HEK293T (cell line): ENCODE measurements at places on chromosomes 2 and 18.
A peak's percentile ranks its signal among the peaks of the same experiment; 100 is the strongest.

GRCh38 chr18:54069729-54070128, 154.7 kb downstream of the MBD2 start:
- DNase-seq = no peak

DNA sequence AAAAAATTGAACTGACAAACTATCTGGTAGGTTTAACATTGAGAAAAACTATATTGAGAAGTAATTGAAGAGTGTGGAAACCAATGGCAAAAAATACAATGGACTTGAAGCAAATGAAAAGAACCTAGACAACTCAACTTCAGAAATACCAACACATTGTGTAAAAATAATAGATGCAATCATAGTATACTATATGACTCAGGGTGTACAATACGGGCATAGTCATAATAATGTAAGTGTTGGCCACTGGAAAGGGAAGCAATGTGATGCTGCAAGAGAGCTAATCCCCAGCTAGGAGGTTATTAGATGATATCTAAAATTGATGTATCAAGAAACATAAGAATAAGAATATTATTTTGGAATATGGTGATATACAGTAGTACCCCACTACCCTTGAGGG, 45.3 kb downstream of the SMAD7 start:
- DNase-seq = no peak

- peak; percentile 66 for DNase-seq
These were observed 62.5 kb downstream of the SLC4A3 start for GRCh38 chr2:219689676-219690628.

GRCh38 chr2:238120463-238121298, 17.8 kb upstream of the KLHL30 start:
- no peak for DNase-seq

DNA sequence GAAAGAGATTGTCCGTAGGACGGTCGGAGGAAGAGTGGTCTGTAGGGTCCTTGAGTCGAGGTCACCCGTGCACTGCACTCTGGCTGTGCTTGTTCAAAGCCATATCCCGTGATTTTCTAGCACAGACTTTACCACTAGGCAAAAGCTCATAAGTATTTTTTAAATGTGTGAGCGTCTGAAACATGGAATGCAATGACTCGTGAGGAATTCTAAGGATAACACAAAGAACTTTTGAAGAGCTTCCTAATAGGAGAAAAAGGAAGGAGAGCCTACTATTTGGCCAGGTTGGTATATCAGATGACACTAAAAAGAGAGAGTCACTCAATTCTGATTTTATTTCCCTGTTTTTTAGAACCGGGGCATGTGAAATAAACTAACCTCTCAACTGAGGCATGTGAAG, 68.3 kb downstream of the CD28 start:
- no peak for DNase-seq

DNA sequence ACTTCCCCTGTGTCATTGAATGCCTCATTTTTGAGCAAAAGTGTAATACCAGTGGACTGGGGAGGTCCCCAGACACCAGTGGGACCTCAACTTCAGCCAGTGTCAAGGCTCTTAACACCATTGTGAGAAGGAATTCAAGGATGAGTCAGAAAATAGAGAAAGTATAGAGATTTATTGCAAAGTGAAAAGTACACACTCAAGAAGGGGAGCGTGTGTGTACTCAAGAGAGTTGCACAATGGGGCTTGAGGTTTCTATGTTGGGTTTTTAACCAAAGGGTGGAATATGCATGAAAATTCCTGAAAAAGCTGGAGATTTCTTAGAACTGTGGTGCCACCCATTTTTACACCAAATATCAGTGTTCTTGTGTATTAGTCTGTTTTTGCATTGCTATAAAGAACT, 81.9 kb downstream of the ADCYAP1 start:
- DNase-seq = no peak

DNA sequence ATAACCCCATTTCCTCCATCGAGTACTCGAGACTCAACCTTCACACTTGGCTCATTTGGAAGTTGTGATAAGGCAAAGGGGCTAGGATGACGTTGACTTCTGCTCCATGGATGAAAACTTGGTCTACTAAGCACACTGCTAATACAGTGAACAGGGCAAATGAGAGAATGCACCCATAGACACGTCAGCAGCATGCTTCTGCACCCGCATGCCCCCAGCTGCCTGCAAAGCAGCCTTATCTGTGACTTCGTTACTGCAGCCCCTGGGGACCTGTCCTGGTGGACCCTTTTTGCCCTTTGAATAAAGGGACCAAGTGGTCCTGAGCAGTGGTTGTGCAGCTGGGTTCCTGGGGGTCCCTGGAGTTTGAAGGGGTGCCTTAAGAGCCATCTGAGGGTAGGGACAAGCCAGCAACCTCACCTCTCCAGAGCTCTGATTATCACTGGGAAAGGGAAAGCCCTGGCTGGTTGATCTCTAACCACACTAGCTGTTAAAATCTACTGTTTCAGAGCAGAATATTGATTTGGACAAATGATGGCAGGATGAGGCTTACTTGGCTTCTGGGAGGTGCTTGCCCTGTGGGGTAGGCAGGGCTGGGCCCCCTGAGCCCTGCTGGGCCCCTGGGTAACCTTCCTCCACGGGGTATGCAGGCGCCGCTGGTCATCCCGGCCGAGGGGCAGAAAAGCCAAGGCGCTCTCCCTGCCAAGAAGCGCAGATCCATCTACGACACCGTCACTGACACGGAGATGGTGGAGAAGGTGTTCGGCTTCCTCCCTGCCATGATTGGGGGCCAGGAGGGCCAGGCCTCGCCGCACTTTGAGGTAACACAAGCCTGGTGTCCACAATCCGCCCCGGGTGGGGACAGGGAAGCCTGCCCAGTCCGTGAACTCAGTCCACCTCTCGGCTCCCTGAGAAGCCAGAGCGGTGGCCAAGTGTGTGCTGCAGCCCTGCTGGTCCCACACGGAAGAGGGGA, 37.6 kb upstream of the GPR17 start:
- DNase-seq = no peak

GRCh38 chr2:160469621-160470204, 23.9 kb downstream of the RBMS1 start:
- DNase-seq = no peak

DNA sequence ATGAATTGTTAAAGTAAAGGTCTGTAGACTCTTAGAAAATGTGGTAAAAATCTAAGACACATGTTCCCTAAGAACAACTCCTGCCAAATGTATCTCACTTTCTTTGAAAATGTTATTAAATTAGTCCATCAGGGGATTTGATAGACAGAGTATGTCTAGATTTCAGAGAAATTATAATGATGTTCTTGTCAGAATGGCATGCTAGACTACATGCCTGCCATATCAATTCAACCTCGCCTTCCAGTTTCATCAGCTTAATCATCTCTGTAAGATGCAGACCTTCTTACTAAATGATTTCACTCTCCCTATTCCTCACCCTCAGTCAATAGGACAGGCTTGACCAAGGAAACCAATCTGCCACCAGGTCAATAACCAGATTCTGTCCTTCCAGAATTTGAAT, 368.4 kb downstream of the TXNL1 start:
- no peak for DNase-seq

DNA sequence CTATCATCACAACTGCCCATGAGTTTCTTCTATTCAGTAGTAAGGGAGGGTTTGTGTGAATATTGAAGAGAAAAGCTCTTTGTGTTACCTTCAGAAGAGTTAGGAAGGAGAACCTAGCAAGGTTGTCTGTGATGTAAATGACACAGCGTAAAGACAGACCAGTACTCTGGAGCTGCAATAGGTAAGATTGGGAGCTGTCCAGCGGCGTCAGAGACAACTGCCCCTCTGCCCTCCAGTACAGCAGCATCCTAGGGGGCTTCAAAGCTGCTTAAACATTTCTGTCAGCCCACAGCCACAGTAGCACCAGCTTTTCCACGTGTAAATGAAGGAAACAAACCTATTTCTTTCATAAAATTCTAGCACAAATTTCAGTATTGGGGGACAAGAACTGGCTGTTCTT, 34.5 kb downstream of the NYAP2 start:
- DNase-seq = no peak

- no peak for DNase-seq
These were observed 478.5 kb upstream of the TNP1 start for GRCh38 chr2:217338306-217338916.

GRCh38 chr2:143640826-143641225, 511.6 kb downstream of the ARHGAP15 start:
- no peak for DNase-seq

GRCh38 chr2:196225213-196225612, 53.8 kb upstream of the STK17B start:
- no peak for DNase-seq

DNA sequence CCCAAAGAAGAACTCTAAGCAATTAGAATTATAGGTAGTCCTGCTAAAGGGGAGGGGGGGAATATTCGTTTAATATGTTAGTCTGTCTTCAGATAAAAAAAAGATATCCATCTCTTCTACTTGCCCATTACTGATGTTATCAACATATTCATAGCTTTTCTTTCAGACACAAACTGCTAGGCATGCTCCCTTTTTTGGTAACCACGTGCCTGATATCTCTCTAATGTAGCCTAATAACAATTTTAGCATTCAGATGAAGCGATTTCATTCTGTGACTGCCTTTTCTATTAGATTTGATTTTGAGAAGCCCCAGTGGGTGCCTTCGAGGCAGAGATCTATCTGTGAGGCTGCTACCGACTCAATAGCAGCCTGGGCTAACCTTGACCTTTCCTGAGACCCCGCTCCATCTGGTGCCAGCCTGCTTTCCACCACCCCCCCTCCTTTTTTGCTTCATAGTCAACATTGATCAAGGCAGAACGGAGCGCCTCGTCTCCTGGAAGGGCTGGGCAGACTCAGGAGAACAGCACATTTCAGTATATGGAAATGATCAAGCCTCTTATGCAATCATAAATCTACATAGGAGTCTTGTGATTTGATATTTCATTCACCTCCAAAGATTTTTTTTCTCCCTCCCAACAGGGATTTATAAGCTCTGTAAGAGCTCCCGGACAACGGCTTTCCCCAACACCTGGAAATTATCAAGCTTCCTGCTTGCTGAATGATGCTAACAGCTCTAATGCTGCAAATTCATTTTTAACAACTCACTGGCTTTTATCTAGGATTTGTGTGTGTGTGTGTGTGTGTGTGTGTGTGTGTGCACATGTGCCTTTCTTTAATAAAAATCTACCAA, 14.7 kb upstream of the BCL11A start:
- DNase-seq = no peak

GRCh38 chr2:199703199-199703598, 147.8 kb downstream of the FTCDNL1 start:
- no peak for DNase-seq

GRCh38 chr18:48740068-48740440, 201.2 kb downstream of the CTIF start:
- no peak for DNase-seq

GRCh38 chr2:50591642-50592041, 440.3 kb downstream of the NRXN1 start:
- no peak for DNase-seq

DNA sequence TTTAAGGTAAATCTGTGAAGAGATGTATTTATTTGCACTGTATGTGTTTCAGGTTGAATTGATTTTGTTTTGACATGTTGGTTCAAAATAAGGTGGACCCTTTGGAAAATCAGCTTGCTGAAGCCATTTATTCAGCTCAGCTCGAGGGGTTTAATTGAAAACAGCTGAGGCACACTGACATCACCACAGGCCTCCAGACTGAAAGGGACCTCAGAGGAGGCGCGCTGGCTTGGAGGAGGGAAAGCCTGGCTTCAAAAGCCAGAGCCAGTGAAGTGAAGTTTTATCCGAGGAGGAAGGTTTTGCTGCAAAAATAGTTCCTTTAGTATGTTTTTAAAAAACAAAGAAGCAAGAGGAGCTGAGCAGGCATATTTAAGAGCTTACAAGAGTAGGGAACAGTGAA, 26.9 kb upstream of the DNMT3A start:
- no peak for DNase-seq

- DNase-seq = no peak
These were observed 311.5 kb downstream of the CDH2 start for GRCh38 chr18:27865431-27865830.
